Activated CD4-positive, alpha-beta T cell treated with anti-CD3 and anti-CD28 coated beads, Interleukin-2, amount 10 ng/mL, durations not matched to agents 24 days and 14 days (primary cell): ENCODE measurements at places on chromosomes 12 and 14.
A peak's percentile ranks its signal among the peaks of the same experiment; 100 is the strongest.

DNA sequence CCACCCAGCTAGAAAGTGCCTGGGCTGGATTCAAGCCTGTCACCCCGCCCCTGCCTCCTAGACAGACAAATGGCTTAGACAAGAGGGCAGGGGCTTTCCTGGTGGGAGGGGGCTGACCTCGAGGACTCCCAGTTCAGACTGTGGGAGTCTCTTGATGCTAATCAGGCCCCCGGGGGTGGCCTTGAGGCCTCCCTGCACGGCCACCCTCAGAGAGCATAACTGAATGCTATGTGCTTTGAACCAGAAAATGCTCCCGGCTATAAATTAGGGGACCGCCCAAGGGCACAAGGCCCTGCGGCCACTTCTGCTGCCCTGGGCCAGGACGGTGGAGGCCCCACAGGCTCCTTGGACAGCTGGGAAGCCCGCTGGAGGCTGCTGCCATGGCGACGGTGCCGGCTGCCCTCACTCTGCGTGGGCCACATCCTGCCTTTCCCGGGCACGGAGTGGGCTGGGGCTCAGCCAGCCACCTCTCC, 111.0 kb upstream of the NCOR2 start:
- DNase-seq = no peak

DNA sequence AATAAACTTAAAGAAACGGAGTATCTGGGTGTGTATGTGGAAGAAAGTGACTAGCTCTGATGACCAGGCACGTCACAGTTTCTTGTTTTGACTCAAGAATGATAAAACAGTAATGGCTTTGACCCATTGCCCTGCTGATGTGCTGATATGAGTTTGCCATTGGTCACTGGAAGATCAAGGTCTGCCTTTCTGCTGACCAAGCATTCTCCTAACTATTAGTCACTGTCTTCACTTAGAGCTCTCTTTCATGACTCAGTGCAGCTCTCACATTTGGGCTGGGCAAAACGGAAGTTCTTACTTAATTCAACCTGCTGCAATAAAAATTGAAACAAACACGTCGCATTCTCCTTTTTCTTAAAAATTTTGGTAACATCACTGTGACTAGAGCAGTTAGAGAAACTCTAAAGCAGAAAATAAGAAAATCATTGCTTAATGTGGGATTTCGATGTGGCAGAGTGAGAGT, 366.7 kb downstream of the BTG1 start:
- DNase-seq = peak; percentile 77

DNA sequence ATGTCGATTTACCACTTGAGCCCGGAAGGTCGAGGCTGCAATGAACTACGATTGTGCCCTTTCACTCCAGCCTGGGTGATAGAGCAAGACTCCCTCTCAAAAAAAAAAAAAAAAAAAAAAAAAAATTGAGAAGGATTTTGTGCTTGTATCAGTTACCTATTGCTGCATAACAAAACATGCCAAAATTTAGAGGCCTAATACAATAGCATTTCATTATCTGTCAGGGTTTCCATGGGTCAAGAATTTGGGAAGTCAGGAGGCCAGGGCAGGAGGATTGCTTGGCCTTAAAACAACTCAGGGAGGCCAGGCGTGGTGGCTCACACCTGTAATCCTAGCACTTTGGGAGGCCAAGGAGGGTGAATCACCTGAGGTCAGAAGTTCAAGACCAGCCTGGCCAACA, 4.6 kb upstream of the SLC8B1 start:
- no peak for DNase-seq

DNA sequence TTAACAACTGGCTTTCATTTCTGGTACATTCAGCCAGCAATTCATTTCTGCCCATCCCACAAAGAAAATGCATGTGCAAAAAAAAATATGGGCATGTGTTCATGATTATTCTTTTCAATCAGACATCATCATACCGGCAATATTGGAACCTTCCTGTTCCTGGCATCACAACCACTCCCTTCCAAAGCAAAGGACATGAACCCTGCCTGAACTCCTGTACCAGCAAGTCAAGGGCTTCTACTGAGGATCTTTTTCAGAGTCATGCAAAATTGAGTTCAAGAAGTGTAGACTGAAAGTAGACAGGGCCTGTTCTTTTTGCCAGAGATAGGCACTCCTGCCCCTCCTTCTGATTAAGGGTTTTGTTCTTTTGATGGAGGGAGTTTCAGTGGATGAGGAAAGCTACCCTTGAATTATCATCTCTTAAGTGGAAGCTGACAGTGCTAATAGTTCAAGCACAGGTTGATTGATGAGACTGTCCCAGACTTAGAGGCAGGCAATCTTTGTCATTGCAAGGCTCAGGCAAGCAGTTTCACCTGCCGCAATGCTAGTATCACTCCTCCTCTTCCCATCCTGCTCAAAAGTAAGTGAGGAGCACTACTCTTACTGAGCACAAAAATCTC, 22.3 kb upstream of the DIO2 start:
- DNase-seq = no peak

DNA sequence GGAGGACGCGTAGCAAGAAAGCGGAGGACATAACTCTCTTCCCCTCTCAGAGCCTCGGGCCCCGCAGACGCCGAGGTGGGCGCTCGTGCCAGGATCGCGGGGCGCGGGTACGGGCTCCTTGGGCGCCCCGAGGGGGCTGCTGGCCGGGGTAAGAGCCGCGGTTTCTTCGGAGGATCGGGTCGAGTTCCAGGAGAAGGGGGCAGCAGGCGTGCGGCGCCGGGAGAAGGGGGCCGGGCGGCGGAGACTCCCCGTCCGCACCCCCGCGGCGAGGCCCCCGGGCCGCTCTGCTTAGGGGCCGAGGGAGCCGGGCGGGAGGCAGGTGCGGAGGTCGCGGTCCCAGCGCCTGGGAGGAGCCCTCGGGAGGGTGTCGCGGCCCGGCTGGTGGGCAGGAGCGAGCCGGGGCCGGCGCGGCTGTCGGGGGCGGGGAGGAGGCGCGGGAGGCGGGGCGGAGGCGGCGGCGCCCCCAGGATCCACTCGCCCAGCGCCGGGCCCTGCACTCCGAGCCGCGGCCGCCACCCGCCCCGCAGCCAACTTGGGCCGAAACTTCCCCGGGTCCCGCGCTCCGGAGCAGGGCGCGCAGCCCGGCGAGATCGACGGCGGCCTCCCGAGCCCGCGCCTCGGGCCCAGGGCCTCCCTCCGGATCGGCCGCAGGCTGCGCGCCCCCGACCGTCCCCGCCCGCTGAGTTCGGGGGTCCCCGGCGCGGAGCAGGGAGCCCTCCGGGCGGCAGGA, 64.4 kb downstream of the FBXL14 start:
- DNase-seq = no peak

GRCh38 chr12:43011383-43011926, 421.9 kb upstream of the PRICKLE1 start:
- DNase-seq = no peak

DNA sequence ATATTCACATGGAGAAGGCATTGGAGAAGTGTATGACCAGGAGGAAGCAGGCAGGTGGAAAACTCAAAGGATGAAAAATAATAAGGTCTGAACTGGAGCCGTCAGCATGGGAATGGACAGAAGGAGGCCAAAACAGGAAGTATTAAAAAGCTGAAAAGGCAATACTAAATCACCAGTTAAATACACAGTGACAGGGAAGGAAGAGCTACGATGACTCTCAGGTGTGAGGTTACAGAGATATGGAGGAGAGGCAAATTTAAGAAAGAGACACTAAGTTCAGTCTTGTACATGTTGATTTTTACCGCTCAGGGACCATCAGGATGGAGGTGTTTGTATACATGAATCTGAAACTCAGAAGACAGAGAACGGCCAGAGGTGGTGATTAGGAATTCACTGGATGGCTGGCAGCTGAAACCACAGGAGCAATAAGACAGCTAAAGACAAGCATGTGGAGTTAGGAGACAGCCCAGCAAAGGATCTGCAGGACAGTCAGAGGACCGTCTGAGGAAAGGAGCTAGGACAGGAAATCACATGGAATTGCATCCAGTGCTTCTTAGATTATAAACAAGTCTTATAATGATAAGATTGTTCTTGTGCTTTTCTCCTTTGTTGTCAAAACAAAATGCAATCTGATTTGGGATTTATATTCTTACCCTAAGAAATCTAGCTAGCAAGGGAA, 33.9 kb upstream of the CDKN3 start:
- DNase-seq = no peak

- no peak for DNase-seq
These were observed 597.8 kb downstream of the ETNK1 start for GRCh38 chr12:23222801-23223200.

DNA sequence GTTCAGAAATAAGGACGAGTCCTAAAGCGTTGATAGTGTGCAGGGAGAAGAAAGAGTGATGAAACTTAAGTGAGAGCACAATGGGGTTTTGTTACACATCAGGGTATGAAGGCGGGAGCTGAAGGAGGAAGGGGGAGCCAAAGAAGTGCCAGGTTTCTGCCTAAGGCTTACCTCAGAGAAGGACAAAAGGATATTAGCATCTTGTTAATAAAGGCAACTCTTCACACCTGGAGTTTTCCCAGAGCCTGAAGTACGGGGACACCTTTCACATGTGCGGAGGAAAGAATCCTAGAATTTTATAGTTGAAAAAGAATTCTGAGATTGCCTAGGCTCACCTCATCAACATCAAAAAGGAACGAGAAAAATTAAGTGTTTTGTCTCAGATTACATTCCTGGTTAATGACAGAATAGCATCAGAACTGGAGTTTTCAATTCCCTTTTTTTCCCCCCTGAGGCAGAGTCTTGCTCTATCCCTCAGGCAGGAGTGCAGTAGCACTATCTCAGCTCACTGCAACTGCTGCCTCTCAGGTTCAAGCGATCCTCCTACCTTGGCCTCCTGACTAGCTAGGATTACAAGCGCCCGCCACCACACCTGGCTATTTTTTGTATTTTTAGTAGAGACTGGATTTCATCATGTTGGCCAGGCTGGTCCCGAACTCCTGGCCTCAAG, 2.2 kb upstream of the SAV1 start:
- no peak for DNase-seq
